Stimulated activated CD8-positive, alpha-beta memory T cell treated with anti-CD3 and anti-CD28 coated beads, Interleukin-15, amount 100 ng/mL, for 24 hours (primary cell): ENCODE measurements at places on chromosomes 1 and 21.

DNA sequence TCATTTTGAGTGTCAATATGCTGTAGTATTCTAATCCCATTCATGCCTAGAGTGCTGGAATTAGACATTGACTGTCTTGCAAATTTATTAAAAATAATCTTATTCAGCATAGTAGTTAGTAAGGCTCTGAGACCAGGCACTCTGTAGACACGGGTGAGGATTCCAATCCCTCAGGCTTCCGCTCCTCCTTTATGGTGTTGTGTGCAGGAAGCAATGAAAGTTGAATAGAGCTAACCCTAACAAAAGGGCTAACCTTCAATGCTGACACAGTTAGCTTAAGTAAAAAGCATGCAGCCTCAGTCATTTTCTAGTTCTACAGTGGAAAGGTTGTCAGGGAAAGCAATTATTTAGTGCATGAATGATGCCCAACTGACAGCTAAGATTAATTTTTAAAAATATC, 199.6 kb upstream of the SGIP1 start:
- DNase-seq, result no peak

- no peak for DNase-seq
These were observed 5.5 kb upstream of the ANKRD35 start for GRCh38 chr1:145891143-145891542.

DNA sequence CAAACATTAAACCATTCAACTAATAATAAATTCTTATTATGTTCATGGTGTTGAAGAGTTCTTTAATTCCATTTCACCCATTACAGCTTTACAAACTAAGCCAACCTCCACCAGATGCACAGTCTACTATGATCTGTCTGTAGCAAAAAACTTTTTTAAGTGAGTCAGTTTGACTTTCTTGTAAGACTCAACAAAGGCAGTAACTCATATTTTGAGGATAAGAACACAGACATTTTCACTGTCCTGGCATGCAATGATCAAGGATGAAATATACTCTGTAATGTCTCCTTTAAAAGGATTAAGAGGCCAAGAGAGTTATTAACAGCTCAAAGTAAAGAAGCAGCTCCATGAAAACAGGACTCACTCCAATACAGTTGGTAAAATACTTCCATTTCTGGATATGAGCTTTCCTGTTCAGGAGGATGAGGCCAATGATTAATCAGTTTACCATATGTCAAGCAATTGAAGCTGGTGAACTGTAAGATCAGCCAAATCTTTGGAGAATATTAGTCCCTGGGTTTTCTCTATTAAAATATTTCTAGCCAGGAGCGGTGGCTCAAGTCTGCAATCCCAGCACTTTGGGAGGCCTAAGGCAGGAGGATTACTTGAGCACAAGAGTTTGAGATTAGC, 20.6 kb downstream of the XKR8 start:
- no peak for DNase-seq

- DNase-seq, result no peak
These were observed 15.4 kb downstream of the CD247 start for GRCh38 chr1:167502719-167503462.

- DNase-seq, result no peak
These were observed 115.5 kb upstream of the NCAM2 start for GRCh38 chr21:20882462-20883407.

- no peak for DNase-seq
These were observed 17.7 kb upstream of the KLHDC8A start for GRCh38 chr1:205374210-205375078.

GRCh38 chr1:209597499-209597898, 14.0 kb downstream of the CAMK1G start:
- DNase-seq, result no peak

DNA sequence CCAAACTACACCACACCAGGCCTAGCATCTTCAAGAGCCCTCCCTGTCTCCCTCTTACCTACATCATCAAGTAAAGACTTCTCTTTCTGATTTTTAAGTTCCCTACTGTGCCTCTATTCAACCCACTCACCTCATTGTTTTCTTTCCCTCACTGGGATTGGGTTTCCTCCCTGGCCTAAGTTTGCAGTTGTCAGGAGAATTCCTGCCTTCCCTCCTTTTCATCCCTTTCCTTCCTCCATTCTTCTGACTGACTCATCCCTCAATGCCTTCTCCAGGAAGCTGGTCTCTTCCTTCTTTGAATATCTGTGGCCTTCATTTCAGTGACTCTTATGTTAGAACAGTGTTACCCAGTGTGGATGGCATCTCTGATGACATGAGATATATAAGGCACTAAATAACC, 139.9 kb upstream of the KIAA0040 start:
- no peak for DNase-seq

GRCh38 chr21:18549214-18549905, 145.8 kb upstream of the TMPRSS15 start:
- no peak for DNase-seq

DNA sequence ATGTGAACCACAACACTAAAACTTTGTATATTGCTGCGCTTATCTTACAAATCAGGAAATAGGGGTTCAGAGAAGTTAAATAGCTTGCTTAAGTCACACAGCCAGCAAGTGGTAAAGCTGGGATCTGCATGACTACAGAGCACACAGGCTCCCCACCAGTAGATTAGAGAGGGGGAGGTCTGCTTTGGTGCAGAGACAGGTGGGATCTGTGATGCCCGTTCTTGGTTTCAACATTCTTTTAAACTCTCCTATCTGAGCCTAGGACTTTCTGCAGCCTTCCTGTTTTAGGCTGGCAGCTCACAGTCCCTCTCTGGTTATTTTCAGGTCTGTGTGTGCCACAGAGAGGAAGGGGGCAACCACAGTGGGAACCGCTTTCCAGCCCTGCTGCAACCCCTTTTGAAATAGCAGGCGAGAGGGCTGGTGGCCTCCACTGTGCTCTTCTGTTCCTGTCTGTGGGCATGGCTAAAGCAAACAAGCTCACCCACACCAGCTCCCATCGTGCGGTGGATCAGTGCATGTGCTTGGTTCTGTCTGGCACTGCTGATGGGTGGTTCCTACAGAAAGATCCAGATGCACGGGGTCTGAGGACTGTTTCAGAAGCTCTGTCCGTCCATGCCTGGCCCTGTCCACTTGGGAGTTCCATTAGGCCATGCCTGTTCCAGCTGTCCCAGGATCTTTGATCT, 1.7 kb upstream of the IL6R start:
- no peak for DNase-seq

DNA sequence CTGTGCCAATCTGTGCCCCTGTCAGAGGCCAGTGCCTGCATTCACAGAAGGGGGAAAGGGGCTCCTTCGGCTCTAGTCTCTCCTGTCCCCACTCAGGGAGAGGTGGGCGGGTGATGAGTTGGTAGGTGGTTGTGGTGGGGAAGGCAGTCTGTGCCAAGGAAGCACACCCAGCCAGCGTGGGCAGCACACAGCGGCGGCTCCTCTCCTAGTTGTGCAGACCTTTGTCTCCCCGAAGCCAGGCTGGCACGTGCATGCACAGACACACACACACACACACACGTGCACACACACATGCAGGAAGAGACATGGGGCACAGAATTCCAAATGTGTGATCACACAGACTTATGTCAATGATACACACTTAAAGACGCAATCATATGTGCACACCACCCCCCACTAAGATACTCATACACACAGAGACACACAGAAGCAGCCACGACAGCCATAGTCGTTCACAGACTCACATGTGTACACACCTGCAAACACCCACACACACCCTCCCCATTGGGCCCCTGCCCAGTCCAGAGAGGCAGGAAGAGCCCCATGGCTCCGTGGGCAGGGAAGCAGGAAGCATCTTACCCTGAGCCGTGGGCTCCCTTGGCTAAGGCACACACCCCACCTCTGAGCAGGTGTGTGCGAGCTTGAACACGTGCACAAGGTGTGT, 16.4 kb downstream of the RIMS3 start:
- DNase-seq, result no peak

- no peak for DNase-seq
These were observed 45.2 kb downstream of the COQ8A start for GRCh38 chr1:226985239-226985838.

GRCh38 chr1:52592637-52593323, 9.4 kb upstream of the GPX7 start:
- no peak for DNase-seq

GRCh38 chr1:92994105-92994712, 32.9 kb upstream of the DIPK1A start:
- no peak for DNase-seq

GRCh38 chr1:245571815-245572294, 417.1 kb downstream of the KIF26B start:
- no peak for DNase-seq

DNA sequence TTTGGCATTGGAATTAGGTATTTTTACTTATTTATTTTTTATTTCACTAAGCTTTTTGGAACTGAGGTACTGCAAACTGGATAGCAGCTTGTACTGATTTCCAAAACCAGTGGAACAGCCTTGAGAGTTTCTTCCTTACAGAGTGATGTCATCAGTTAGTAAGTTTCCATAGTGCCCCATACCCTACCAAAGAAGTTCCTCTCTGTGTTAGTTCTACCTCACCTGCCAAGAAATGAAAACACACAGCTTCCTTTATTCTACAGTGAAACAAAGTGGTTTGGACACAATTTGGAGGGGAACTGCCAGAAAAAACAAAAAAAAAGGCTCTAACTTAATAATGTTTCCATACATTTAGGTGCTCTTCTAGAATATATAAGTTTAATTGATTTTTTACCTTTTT, 430.9 kb upstream of the ADGRL2 start:
- no peak for DNase-seq

DNA sequence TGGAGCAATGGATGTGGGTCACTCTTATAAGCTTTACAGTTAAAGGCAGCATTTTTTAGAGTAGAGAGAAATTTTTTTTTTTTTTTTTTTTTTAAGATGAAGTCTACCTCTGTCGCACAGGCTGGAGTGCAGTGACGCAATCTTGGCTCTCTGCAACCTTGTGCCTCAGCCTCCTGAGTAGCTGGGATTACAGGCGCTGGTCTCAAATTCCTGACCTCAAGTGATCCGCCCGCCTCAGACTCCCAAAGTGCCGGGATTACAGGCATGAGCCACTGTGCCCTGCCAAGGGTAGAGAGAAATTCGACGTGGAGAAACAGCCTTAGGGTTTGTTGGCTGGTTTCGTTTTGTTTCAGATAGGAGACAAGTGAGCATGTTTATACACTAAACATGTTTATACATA, 594.2 kb upstream of the ADAMTS5 start:
- DNase-seq, result no peak

GRCh38 chr1:116001739-116002487, 25.6 kb downstream of the SLC22A15 start:
- DNase-seq, result no peak

GRCh38 chr1:84959294-84959693, 37.6 kb downstream of the MCOLN2 start:
- no peak for DNase-seq

- no peak for DNase-seq
These were observed 2.0 kb downstream of the VSIG8 start for GRCh38 chr1:159860456-159860855.

DNA sequence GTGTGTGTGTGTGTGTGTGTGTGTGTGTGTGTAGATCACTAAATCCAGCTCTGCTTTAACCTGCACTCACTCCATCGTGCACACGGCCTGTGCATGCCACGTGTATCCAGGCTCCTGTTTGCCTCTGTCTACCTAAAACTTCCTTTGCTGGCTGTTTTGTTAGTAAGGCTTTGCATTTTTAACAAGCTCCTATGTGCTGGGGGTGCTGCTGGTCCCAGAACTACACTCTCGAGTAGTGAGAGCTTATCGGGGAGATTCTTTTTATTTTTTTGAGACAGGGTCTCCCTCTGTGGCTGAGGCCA, 596 bp upstream of the TCEA3 start:
- DNase-seq, result no peak

GRCh38 chr1:143720087-143721023, 251.4 kb downstream of the FAM72C start:
- no peak for DNase-seq

DNA sequence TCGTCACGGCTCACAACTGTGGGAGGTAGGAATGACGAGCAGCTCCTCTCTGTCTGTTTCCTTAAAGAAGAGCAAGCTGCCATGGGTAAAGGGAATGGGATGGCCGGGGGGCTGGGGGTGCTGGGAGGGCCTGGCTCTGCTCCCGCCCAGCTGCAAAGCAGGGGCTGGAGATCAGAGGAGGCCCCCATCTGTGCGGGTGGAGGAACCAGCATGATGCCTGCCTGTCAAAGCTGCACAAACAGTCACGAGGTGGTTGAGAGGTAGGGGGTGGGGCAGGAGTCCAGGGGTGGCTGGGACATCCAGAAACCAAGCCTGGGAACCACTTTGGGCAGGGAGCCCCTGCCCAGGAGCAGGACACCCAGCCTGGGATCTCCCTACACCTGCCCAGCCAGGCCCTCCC, 12.6 kb downstream of the SLC41A1 start:
- DNase-seq, result no peak

GRCh38 chr1:208171616-208172422, 72.4 kb downstream of the PLXNA2 start:
- DNase-seq, result no peak

DNA sequence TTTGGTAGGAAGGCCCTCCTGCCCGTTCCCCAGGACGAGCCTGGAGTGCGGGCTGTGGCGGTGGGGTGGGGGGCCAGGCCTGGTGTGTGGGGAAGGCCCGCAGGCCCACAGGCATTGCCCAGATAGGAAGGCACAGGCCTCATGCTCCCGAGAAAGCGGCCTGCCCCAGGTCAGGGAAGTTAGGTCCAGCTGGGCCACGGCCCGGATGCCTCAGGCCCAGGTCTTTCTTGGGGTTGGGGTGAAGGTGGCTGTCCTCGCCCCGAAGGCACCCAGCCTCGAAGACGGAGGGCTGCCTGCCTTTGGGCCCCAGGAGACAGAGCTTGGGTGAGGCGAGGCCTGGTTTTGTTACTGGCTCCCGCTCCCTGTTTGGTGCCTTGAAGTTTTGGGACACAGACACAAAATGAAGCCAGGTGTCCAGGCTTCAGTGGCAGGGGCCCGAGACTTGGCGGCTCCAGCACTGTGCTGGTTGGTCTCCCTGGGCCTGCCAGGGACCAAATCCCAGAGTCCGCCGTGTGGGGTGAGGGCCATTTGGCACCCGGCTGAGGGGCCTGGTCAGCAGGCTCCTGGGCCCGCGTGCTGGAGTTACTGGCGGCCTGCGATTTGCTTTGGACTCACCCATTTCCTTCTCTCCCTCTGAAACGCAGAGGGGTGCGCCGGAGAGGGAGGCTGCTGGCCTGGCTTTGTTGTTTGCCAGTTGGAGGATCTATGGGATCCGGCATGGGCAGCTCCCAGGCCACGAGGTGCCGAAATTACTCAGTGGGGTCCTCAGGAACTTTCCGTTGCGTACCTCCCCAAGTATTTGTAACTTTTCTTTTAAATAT, 2.0 kb downstream of the SKI start:
- no peak for DNase-seq

GRCh38 chr1:206856674-206857464, 8.6 kb upstream of the IL20 start:
- DNase-seq, result no peak

DNA sequence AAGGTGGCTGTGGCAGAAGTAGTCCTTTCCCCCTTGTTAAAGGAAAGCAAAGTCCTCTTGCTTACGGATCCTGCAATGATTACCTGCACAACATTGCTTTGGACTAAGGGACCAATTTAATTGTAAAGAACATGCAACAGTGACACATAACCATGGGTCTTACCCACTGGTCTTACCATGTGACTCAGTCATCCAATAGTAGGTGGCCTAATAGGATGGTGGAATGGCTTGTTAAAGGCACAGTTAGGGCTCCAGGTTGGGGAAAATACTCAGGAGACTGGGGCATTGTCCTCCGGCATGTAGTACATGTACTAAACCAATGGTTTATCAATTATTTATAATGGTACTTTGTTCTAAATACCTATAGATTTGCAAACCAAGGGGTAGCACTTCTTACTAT, 2.1 kb upstream of the YIPF1 start:
- no peak for DNase-seq
